Lower leg skin (tissue), 4 donors: ENCODE measurements at places on chromosomes 16 and 17. TPM values are rescaled to one million over a fixed set of nuclear protein-coding genes. Genes with fewer than 3 reads are reported as not detected.

GRCh38 chr17:45123076-45123770 lies 9.1 kb downstream of the PLCD3 start:
- DNase-seq: no peak

GRCh38 chr16:68037841-68038597 lies 14.9 kb downstream of the DUS2 start:
- DNase-seq: no peak

GRCh38 chr16:19555938-19556771 lies 652 bp downstream of the VPS35L start:
- no peak for DNase-seq

- no peak for DNase-seq
Measured at GRCh38 chr16:11552440-11552839, 34.3 kb downstream of the LITAF start.

DNA sequence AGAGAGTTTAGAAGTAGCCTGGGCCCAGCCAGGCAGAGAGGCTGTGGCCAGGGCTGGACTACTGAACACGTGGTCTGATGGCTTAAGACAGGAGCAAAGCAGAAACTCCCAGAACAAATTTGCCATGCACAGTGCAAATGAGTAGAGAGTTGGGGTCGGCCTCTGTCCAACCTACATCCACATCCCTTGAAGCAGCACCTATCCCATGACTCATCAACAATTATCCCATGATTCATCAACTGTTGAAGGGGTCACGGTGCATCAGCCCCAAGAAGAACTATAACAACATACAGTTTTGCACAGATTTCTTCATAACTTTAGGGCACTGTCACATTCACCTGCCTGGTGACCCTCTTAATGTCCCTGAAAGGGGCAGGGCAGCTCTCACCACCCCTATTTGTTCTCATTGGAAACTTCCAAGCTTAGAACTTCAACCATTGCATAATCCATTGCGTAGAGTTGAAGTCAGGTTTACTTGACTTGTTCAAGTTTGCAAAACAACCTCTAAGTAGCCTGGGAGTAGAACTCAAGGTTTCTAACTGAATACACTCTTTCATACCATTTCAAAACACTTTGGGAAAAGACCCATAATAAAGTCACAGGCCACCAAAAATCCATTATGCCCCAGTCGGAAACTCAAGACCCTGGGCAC lies 235.2 kb upstream of the CDH5 start:
- DNase-seq: no peak

- DNase-seq: peak; percentile 40
Measured at GRCh38 chr16:58638148-58639036, 8.8 kb upstream of the CNOT1 start.

GRCh38 chr17:6510321-6510977 lies 45.9 kb downstream of the PITPNM3 start:
- DNase-seq: peak; percentile 59

DNA sequence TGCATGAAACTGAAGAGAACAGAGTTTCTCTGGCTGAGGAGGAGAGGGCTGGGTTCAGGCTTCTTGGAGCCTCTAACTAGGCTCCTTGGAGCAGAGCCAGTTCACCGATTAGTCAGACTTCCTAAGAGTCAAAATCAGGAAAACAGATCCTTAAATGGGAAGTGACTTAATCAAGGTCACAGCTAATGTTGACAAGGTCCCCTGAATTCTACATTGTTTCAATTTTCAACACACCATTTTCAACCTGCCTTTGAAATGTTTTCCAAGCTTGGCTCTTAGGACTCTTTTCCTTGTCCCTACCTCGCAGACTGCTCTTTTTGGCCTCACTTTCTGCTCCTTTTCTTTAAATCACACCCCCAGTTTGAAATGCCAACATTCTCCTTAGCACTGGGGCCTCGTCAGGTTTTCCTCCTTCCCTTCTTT lies 16.3 kb downstream of the MYL4 start:
- peak; percentile 88 for DNase-seq

- no peak for DNase-seq
Measured at GRCh38 chr17:76104140-76104895, 731 bp upstream of the EXOC7 start.

- DNase-seq: no peak
Measured at GRCh38 chr17:49906531-49907136, 58.8 kb upstream of the TAC4 start.

- DNase-seq: no peak
Measured at GRCh38 chr17:65332375-65332774, 195.2 kb downstream of the RGS9 start.

- no peak for DNase-seq
Measured at GRCh38 chr17:33529816-33530215, 236.7 kb upstream of the ASIC2 start.

- no peak for DNase-seq
Measured at GRCh38 chr17:58521680-58522079, 7.2 kb upstream of the MTMR4 start.

- DNase-seq: no peak
Measured at GRCh38 chr17:61814485-61814884, 48.8 kb downstream of the BRIP1 start.

- DNase-seq: no peak
Measured at GRCh38 chr16:50900391-50900942, 158.6 kb downstream of the CYLD start.

GRCh38 chr17:15930426-15930825 lies 14.5 kb upstream of the ADORA2B start:
- no peak for DNase-seq

DNA sequence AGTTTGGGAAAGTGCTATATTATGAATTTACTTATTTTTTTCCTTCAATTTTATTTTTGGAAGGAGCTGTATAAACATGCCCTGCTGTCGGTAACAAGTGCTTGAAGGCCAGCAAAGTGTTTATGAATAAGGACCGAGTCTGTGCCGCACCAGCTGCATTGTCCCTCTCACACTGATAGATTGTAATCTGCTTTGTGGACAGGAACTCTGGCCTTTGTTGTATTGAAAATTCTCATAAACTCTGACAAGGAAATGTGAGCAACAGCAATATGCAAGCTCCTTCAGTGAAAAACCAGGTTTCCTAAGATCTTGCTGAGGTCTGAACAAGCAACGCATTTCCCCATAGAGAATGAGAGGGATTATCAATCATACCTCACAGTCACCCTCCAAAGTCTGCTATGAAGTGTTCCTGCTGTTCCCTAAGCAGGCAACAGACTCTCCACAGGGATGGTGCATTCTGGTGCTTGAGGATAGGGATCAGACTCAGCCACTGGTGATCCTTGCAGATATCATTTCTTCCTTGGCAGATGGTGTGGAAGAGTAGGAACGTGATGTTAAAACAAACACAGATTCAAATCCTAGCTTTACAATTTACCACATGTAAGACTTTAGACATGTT lies 109.6 kb downstream of the KCNJ2 start:
- no peak for DNase-seq

- DNase-seq: peak; percentile 88
Measured at GRCh38 chr17:76515274-76515949, 14.2 kb upstream of the RHBDF2 start.

DNA sequence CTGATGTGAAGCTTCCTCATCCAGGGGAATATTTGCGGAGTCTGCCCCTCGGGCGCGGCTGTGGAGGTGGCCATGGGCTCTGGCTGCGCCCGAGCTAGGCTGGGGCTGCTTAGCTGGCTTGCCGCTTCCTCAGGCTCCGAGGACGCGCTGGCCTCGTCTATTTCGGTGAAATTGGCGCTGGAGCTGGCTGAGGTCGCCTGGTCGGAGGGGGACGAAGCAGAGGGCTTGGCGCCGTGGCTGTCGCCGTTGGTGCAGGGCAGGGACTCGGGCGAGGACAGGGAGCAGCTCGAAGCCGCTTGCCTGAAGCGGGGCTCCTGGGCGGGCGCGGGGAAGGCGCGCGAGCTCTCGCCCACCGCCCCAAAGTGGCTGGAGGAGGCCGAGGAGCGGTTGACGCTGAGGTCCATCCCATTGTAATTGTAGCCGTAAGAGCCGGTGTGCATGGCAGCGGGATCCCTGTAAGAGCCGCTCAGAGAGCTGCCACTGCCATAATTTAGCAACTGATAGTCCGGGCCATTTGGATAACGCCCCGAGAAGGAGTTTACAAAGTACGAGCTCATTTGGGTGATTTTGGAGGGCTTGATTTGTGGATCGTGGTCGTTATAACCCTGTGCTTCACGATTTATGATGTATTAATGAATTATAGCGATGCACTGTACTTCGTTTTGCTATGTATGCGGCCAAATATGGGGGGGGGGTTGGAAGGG lies at the start of gene HOXB5:
HOXB5 (minus strand) TSS at position 654 of the 704 bp plus-strand sequence; CDS start at position 557, 97 bp downstream.
- peak; percentile 91 for DNase-seq

DNA sequence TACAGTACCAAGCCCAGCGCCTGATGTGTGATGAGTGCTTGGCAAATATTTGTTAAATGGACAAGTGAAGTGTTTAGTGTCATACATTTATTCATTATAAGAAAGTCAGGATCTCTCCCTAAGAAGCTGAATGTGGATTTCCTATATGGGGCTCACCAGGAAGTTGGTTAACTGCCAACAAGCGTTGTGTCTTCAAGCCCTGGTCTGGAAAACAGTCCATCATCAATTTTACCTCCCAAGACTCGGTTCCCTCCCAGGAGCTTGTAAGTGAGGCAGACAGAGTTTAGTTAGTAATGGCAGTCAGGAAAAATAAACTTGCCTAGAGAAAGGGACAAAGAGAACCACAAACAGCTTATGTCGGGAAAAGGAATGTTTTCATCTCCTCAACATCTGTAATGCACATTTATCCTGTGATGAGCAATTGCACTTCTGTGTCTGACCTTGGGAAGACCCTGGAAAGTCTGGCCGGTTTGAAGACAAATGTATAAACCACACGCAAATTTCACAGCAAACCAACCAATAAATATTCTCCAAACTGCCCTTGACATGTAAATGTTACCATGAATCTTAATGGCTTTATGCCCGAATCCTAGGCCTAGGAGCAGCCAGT lies 28.3 kb downstream of the C16orf95 start:
- DNase-seq: no peak

DNA sequence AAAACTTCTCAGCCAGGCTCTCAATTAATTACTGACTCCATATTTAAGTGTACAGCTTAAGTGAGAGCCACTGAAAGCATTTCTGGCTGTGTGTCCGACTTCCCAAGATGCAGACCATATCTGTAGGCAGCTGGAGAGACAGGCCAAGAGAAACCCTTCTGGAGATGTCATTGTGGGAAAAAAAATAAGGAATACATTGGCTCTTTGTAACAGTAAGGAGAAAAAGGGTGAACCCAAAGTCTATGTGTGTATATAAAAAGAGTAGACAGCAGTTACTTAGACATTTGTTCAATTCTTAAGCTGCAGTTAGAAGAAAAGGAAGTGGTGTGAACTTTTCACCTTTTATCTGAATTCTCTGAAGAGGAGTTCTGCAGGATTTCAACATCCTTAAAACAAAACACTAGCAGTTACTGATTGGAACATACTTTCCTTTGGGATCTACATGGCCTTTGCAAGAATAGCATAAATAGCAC lies 21.7 kb downstream of the FAM117A start:
- no peak for DNase-seq

GRCh38 chr17:44901411-44901921 lies 2.2 kb upstream of the EFTUD2 start:
- DNase-seq: no peak

DNA sequence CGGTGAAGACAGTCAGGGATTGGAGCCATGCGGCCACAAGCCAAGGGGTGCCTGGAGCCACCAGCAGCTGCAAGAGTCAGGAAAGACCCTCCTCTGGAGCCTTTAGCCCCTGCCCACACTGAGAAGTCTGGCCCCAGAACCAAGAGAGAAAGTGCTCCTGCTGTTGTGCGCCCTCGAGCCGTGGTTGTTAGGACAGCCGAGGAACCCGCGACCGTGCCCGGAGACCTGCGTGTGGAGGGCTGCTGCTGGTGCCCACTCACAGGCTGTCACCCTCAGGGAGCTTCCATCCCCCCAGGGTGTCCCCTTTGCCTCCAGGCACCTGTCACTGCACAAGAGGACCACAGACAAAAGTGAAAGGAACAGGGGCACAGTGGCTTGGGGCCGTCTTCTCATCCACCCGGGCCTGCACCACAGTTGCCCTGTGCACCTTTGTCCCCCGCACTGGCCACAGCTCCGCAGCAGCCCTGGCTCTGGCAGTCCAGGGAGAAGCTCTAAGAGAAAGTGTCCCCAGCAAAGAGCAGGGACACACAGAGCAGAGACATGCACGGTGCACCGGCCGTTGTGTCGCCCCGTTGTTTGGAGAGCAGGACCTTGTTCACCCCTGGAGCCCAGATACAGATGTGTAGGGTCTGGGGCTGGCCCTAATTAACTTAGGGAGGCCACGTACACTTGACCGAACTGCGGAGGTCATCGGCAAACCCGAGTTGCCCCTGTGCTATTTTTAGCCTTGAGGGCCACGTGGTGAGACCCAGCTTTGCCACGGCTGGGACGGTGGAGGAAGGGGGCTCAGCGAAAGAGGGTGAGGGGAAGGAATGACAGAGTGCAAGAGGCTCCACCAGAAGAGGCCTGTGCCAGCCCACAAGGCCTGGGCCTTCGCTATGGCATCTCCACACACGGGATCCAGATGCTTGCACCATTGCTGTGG lies 329.2 kb downstream of the C16orf95 start:
- DNase-seq: no peak

DNA sequence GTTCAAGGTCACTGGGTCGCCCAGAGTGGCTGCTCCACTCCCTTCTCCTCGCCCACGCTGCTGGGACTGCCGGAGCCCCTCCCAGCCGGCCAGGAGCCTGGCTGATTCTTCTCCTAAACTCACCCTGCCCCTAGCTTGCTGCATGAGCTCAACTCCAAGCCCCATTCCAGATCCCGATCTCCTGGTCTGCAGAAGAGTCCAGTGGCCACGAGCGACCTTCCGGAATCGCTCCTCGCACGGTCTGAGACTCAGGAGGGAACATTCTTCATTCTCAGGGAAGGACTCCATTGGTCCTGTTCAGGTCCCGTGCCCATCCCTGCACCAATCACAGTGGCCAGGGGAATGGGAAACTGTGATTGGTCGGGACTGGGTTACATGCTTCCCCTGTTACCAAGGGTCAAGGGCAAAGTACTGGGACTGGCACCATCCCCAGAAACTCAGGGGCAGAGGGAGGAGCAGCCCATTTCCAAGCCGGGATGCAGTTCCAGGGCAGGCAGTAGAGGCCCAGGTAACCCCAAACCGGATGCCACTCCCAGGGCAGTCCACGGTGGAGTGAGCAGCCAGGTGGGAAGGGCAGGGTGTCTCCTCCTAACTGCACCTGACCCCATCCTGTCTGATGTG lies 24.5 kb upstream of the CIBAR2 start:
- no peak for DNase-seq

GRCh38 chr16:10776280-10776679 lies 32.6 kb downstream of the NUBP1 start:
- DNase-seq: no peak

DNA sequence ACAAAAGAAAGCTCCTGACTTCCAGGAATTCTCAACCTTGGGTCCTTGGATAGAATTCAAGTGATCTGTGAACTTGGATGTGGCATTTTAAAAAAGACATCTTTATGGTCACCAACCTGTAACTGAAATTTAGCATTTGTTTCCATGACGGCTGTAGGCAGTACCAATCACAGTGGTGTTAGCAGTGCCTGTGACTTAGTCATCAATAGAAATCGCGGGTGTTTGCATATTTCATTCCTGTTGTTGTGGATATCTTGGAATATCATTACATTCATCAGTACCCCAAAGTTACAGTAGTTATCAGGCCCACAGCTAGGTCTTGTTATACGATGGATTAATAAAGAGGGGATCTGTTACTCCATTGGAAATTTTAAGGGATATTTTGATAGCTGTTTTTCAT lies 81.6 kb downstream of the CMIP start:
- DNase-seq: no peak

CTRB2 gene
- total RNA-seq: 1.9 TPM

CACNG4 gene
- 0.42 TPM for total RNA-seq

C16orf89 gene
- total RNA-seq: 0.12 TPM

KLHL10 gene
- total RNA-seq: not detected

TSR1 gene
- total RNA-seq: 46.8 TPM

GRAP gene
- 3.5 TPM for total RNA-seq

GSE1 gene
- 72.9 TPM for total RNA-seq

CCL11 gene
- not detected for total RNA-seq

ZNF267 gene
- total RNA-seq: 7.8 TPM

PIK3R5 gene
- 3.6 TPM for total RNA-seq

KRT40 gene
- 12.3 TPM for total RNA-seq
